ENCODE measurements at places on chromosomes 13 and 19.
A peak's percentile ranks its signal among the peaks of the same experiment; 100 is the strongest.

DNA sequence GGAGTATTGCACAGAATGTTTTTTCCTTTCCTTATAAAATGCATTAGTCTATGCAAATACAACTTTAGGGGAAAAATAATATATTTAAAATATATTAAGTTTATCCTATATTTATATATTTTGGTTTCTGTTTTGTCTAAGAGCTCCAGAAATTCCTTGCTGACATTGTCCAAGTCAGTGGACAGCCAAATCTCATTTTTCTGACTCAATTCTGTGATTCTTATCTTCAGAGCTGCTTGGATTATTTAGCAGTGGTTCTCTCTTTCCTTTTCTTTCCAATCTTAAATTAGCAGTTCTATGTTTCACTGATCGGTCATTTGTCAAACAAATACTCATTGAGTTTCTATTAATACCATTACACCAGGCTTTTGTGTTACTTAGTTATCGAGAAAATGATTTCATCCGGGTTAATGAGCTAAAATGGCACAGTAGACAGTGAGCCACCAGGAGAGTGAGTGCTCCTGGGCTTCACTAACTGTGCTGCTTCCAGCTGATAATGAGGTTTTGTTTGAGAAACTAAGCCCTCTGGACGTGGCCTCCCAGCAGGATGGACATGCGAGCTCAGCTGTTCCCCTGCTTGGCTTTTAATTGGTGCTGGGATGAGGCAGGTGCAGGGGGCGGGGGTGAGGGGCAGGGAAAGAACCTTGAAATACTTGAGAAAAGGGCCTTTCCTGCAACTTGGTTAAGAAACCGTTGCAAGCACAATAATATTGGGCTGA is 44.0 kb downstream of the ATP11A start:
- DNase-seq, result no peak

DNA sequence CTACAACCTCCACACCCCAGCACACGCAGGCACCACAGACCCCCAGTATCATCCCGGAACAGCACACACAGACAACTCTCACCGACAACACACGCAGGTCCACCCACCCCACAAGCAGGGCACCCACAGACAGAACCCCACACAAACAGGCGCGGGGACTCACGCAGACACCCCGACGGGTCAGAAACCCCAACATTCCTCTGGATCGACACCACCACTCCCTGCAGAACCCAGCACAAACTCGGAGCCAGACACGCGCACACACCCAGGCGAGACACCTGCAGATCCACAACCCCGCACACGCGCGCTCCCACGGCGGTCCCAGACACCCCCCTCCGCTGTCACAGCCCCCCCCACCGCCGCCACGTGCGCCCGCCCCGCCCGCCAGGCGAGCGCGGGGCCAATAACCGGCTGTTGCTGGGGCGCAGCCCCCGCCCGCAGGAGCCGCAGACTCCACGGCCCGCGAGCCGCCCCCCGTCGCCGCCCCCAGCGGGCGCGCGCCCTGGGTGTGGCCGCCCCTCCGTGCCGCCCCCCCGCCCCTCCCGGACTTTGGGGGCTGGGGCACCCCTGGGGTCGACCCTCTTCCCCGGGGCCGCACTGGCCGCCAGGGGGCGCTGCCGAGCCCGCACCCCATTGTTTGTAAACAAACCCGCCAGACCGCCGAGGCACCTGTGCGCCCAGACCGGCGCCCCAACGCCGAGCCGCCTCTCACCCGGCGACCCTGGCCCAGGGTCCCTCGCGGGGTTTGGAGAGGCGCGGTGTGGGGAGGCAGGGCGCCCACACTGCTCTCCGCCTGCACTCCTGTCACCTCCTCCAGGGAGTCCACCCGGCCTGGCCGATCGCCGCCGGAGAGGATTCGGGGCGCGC is 712 bp downstream of the BBC3 start:
- peak; percentile 88 for DNase-seq

DNA sequence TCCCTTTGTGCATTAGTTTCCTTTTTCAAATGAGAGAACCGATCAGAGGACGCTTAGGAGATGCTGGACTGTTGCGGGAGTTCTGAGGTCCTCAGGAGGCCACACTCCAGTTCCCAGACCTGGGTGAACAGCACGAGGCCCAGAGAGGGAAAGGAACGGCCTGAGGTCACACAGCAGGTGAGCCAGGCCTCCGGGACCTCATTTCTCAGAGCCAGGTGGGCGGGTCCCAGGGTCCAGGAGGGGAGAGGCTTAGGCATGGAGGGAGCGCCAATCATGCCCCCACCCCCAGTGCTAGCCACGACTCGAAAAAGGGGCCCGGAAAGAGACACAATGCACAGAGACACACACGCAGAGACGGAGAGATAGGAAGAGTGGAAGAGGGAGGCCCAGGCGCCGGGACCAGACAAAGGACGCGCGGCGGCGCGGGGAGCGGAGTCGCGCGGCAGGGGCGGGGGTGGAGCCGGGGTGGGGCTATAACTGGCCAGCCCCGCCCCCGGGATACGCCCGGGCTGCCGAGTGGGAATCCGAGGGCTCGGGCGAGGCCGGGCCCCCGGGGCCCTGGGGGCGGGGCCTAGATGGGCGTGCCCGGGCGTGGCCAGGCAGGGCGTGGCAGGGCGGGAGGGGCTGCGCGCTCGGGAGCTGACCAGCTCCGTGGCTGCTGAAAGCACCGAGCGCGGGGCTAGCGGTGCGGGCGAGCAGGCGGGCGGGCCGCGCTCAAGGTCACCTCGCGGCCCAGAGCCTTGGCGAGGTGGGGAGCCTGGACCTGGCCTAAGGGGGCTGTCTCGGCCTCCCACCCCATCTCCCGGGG is 1.6 kb downstream of the ELAVL3 start:
- no peak for DNase-seq

DNA sequence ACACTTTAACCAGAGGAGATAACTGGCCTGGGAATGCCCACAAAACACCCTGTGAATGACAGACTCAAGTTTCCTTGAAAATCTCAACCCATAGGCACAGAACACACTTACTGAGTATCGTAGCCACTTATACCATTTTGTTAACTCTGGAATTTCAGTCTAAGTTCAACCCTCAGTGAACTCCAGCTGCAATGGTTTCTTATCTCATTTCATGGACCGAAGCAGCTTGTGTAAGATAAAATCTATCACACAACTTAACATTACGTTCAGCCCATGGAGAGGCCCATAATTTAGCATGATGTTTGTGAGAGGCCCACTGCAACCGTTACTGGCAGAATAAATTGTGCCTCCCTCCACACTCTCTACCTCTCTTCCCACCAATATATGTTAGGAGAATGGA is 323.0 kb downstream of the DNAJC15 start:
- DNase-seq, result no peak

DNA sequence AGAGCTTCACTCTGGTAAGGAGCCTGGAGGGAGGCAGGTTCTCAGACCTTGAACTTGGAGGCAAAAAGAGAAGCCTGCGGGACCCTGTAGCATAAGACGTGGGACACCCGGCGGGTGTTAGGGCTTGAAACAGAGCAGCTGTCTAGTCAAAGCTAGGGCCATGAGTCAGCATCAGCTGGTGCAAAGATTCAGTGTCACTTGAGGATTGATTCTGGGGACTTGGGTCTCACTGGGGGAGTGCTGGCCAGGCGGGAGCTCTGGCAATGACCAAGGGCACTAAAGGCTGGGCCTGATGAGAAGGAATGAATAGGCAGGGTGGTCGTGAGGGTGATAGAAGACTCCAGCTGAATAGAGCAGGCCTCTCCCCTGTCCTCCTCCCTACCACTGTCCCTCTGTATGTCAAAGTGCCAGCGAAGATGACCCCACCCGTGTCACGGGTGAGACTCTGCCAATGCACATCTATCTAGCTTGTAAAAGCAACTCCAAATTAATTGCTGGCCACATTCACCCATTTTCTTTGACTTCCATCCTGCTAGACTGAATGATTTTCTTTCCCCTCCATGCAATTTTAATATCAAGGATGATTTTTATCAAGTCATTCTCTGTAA is 97.1 kb downstream of the MBNL2 start:
- DNase-seq, result no peak

GRCh38 chr13:36414461-36414860 is 17.8 kb upstream of the CCNA1 start:
- no peak for DNase-seq

DNA sequence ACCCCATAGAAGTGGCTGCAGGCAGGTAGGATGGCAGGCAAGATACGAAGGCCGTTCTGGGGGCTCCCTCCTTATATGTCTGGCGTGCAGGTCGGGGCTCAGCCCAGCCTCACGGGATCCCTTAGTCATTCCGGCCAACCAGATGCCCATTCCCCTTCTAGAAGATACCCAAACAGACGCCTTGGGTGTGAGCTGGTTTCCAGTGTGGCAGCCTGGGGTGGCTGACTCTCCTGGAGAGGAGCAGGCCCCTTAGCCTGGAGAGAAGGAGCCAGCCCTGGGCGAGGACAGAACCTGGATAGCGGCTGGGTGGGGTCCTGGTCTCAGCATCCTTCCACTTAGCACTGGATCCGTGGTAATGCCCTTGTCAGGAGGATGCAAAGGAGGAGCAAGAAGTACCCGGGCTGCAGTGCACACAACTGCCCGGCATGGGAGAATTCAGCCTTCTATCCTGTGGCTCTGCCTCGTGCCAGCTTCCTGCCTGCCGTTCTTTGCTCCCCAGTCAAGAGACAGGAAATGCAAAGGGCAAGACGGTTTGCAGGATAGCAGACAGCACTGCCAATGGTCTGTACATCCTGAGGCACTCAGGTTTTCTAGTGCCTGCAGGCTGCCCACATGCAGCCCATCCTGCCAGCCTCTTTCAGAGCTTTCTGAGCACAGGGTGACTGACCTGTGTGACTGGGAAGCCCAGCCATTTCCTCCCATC is 56.7 kb upstream of the WASF3 start:
- DNase-seq, result no peak

DNA sequence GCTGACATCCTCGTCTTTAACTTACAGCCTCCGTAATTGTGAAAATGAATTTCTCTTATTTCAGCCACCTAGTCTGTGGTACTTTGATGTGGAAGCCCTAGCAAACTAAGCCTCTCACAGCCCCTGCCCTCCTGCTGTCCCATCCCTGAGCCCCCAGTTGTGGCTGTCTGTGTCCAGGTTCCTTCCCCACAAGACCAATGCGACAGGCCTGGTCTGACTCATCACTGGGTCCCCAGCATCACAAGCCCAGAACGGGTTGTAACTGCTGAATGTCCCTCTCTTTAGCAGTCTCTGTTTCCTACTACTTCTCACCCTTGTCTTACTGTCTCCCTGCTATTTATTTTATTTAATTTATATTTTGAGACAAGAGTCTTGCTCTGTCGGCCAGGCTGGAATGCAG is 5.7 kb downstream of the POU2F2 start:
- no peak for DNase-seq

DNA sequence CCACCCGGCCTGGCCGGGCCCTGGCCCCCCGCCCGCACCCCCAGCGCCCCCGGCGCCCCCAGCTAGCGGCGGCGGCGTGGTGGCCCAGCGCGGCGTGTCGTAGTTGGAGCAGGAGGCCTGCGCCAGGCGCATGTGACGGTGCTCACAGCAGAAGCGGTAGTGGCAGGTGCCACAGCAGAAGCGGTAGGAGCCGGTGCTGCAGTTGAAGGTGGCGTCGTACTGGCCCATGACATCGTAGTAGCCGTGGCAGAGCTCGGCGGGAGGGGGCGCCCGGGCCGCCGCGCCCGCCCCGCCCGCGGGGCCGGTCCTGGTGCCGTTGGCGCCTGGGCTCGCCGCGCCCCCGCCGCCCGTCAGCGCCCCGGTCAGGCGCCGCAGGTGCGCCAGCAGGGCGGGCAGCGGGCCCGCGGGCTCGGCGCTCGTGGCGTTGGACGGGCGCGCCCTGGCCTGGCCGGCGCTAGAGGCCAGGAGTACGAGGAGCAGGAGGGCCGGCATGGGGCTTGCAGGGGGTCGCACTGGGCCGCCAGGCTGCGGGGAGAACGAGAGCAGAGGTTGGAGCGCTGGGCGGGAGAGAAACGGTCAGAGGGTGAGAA is 633 bp downstream of the SHISA7 start:
- no peak for DNase-seq

DNA sequence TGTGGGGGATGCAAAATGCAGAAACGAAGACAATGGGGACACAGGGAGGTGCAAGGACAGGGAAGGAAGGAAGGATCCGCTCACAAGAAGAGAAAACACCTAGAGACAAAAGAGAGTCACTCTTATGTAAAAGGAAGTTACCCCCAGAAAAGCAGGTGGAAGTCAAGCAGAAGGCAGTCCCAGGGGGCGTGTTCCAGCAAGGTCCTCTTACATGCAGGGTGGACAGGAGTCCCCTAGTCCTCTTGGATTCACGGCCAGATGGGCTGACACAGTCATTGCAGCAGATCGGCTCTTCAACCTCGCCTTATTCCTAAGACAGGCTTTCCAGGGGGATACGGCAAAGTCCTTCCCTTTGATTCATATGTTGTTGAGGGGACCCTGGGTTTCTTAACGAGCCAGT is 83.9 kb upstream of the SPATA13 start:
- no peak for DNase-seq

GRCh38 chr13:45410001-45410400 is 8.2 kb downstream of the SLC25A30 start:
- no peak for DNase-seq

GRCh38 chr19:35360880-35361420 is 2.7 kb downstream of the FFAR3 start:
- DNase-seq, result no peak
